ENCODE measurements at places on chromosomes 16 and 17.
A peak's percentile ranks its signal among the peaks of the same experiment; 100 is the strongest.

GRCh38 chr17:80082403-80083135, 18.8 kb upstream of the GAA start:
- peak; percentile 88 for DNase-seq

DNA sequence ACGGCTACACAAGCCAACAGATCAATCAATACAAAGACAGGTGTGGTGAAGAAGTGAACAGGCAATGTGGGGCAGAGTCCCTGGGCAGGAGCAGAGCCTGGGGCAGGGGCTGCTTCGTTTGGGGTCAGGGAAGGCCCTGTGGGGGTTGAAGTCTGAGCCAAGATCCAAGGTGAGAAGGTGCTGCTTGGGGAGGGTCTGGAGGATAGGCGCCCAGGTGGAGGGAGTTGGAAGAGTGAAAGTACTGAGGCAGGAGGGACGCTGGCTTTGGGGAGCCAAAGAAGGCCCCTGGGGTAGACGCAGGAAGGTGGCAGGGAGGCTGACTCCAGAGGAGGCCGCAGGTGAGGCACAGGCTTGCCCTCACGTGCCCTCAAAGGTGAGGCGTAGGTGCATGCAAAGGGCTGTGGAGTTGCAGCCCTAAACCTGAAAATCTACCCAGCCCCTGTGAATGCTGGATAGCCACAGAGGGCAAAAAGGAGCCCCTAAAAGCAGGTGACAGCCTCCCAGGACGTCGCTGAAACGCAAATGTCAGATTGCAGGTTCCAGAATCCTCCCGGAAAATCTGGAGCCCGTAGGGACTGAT, 33.3 kb downstream of the WFDC1 start:
- no peak for DNase-seq

DNA sequence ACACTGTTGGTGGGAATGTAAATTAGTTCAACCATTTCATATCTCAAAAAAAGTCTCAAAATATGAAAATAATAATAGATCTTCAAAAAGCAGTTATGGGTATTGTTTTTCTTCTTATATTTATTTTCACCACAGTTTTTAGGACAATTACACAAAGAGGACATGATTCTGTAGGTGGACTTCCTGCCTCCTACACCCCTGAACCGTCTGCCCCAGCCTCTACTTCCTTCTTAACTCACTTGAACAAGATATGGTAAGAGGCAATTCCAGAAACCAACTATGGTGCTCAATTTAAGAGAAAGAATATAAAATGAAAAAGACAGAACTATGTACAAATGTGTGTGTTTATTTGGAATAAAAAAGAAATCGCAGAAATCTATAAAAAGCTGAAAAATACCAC, 74.1 kb upstream of the MON1B start:
- DNase-seq, result no peak

- DNase-seq, result no peak
These were observed 11.8 kb upstream of the FAM117A start for GRCh38 chr17:49775546-49776260.

DNA sequence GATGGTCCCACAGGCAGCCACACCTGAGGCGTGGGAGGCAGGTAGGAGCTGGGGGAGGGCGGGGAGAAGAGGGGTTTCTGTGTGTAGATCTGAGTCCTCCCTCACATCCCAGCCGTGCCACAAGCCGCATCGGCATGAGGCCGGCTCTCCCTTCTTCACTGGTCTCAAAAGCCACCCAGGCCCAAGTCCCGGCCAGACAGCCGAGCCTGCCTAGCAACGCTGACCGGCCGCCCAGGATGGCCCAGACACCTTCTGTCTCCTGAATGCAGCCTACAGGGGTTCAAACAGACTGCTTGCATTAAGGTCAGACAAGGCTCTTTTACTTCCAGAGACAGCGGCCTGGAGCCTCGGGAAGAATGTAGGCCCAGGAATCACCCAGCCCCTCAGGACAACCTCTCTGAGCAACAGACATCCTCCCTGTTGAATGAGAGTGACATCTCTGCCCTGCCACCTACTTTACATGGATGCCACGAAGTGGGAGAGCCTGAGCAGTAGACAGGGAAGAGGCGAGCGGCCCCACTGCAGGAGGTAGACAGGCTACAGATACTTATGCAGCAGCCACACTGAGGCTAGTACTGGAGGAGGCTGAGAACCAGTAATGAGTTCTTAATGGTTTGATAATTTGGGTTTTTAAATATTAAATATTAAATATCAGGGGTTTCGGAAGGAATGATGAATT, 69.6 kb downstream of the N4BP1 start:
- DNase-seq, result no peak

DNA sequence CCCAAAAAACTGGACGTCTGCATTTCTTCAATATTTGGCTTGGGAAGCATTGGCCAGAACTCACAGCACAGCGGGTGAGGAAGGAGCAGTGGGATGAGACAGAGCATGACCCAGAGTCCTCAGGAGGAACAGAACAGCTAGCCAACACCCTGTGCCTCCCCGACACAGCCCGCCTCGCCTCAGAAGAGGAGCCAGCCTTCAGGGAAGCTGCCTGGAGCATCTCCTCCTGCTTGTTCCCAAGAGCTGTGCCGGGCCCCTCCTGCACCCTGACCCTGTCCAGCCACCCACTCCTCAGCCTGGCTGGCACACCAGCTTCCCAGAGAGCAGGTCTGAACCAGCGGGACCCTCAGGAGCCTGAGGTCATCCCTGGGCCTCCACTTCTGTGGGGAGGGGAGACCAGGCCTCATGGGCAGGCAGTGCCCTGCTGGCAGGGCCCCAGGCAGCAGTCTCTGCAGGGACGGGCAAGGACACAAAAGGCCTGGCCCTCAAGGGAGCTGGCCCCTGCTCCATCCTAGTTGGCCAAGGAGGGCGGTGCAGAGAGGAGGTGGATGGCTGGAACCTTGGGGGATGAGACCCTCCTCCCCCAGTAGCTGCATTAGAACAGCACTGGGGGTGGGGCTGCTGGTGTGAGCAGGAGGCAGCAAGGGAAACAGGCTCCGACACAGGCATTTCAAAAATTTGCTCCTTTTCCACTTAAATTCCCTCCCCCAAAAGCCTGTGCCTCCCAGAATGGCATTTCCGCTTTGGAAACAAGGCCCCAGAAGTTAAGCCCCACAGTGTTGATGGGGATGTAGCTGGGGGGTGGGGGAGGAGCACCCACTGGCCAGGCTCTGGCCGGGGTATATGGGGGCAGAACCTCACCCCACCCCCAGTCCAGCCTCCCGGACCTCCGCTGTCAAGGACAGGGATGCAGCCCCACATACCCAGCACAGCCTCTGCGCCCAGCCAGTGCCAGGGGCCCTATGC, 1.8 kb upstream of the BCAR1 start:
- no peak for DNase-seq

Measured in NCI-H1694 (cell line).